Erythroblast (primary cell): ENCODE measurements at places on chromosomes 11 and 22.
A peak's percentile ranks its signal among the peaks of the same experiment; 100 is the strongest.

DNA sequence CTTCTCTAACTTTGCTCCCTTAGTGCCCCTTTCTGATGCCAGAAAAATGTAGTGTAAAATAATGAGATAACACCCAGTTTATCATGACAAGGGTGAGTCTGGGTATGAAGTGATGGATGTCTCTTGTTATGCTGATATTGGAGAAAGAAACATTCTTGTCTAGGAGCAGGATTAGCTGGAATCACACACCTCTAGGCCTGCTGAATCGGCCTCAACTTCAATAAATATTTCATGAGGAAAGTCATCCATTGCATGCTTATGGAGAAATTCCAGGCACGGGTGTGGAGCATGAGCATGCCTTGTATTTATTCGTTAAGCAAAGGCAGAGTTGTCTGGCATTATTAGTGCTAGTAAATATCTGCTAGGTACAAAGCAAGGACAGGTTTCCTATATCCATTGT lies 113.4 kb downstream of the NELL1 start:
- DNase-seq, result no peak

DNA sequence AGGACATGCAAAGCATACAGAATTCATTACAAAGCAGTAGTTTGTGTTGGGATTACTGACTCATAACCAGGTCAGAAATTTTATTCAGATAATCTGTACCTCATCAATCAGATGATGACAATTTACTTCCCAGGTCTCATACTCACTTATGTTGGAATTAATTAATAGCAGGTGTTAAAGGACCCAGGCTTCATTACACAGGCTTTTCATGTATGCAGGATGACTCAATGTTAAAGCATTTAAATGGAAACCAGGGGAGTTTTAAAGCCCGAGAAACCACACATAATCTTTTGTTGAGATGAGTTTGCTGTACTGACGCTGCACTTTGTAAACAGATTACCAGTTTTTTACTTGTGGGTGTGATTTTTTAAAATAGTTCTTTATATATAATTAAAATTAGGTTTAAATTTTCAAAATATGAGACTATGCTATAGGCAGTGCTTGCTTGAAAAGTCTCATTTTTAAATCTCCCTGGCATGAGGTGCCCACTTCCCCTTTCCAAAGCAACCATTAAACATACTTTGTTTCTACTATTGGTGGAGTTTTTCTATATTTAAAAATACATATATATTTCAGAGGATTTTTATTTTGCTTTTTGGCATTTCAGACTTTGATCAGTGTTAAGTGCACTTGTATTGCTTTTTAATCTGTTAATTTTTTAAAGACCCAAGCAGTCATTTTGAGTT lies 41.0 kb downstream of the CEP57 start:
- DNase-seq, result no peak

DNA sequence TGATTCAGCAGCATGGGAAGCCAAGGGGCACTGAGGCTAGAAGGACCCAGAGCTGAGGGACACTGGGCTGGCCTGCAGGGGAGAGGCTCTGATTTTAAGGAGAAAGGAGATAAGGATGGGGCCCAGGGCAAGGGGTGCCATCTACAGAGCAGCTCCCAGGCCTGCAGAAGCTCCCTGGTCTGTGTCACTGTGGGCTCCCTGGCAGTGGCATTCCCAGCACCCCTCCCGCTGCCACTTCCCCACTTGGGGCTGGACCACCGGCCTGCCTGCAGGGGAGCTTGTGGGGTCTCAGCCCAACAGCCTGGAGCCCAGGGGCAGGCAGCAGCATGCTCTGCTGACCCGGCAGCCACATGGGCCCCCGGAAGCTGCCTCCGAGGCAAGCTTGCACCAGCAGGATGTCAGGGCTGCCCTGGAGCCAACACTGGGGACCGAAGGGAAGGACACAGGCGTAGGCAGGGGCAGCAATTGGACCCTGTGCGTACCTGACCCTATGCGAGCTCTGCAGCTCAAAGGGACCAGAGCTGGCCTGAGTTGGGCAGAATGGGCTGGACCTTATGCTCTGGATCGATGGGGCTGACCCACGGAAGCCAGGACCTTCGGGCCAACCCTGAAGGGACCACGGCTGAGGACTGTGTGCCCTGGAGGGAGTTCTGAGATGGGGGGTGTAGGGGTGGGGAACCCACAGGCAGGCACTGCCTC lies 35.4 kb upstream of the WNT7B start:
- no peak for DNase-seq

DNA sequence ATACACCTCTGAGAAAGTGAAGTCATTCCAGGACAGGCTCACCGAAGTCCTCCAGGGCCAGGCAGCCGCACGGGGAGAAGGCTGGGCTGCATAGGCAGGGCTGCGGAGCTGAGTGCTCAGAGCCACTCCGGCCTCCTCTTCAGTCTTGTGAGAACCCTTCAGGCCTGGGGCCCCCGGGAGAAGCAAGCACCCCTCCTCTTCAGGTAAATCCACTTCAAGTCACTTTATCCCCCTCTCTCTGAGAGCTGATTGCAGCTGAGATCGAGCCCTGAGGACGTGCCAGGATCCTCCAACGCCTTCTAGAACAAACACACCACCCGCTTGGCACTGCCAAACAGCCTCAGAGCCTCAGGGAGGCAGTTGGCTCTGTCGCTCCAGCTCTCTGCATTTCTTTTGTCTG lies 1526.3 kb downstream of the BRD1 start:
- DNase-seq, result no peak

GRCh38 chr11:69637941-69638871 lies 2.8 kb upstream of the CCND1 start:
- DNase-seq, result no peak

DNA sequence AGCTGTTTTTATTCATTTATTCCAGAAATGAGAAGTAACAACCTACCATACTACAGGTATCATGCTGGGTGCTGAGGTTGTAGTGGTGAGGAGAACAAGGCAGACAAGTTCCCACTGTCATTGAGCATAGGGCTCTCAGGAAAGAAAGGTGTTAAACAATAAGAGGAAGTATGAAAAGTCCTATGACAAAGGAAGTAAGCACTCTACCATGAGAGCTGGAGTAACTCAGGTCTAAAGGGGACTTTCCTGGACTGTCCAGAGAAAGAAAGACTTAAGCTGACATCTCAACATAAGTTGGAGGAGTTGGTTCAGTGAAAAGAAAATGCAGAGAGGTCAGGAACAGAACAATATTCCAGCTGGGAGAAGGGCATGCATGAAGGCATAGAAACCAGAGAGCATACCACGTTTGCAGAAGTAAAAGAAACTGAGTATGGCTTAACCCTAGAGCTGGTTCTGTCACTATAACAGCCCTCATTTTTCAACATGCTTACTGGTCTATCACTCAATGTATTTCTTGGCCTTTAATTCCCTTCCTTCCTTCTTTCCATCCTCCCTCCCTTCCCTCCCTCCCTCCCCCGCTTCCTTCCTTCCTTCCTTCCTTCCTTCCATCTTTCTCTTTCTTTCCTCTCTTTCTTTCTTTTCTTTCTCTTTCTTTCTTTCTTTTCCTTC lies 137.8 kb upstream of the BDNF start:
- DNase-seq, result no peak

DNA sequence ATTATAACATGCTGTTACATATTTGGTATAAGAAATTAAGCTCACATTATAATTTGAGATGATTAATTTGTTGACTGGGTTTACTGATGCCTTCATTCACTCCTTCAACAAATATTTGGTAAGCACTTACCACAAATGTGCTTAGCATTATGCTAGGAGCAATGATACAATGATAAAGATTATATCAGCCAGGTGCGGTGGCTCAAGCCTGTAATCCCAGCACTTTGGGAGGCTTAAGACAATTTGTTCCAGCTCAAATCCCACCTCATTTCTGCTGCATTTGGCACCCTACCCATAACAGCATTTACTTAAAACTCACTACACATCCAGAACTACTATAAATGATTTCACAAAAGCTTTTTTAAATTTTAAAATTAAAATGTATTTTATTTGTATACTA lies 1263.6 kb upstream of the RAG2 start:
- no peak for DNase-seq

GRCh38 chr22:44368611-44369292 lies 56.0 kb upstream of the SHISAL1 start:
- DNase-seq, result no peak

- no peak for DNase-seq
These were observed 879.3 kb downstream of the DLG2 start for GRCh38 chr11:84747871-84748270.

DNA sequence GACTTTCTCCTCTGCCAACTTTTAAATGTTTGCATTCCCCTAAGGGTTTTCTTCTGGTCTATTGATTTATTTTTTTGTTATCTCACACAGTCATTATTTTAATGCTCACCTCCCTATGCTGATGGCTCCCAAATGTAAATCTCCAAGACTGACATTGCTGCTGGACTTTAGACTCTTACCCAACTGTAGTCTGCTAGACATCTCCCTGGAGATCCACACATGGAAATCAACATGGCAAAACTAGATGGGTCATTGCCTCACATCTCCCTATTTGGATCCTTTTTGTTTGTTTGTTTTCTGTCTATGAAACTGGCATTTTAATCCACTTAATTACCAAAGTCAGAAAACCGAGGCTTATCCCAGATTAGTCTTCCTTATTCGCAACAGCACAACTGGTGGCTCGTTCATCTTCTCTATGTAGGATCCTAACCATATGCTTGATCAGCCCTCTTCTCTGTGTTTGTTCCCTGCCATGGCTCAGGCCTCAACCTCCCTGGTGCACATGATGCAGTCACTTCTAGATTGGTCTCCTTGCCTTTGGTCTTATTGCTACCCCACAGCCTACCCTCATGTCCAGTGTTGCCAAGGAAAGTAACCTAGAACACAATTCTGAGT lies 37.3 kb downstream of the SC5D start:
- DNase-seq, result no peak

GRCh38 chr11:11979488-11980117 lies 28.8 kb downstream of the DKK3 start:
- no peak for DNase-seq

DNA sequence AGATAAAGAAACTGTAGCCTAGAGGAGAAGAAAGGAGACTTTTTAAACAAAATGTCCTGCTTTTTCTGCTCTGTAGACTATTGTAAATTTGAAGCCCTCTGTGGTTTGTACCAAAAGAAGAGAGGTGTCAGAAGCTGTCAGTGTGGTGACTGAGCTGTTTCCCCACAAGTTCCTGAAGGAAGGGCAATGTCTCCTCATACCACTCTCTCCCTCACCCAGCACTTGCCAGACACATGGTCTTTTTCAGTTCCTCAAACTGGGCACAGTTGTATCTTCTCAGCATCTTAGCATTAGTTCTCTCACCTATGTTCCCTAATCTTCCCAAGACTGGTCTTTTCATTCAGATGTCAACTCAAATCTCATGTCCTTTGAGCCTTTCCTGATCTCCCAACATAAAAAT lies 4.3 kb downstream of the BCO2 start:
- DNase-seq, result no peak

- no peak for DNase-seq
These were observed 56.8 kb upstream of the LRRC55 start for GRCh38 chr11:57124917-57125316.

GRCh38 chr11:86745571-86745970 lies 54.8 kb upstream of the PRSS23 start:
- DNase-seq, result no peak

- DNase-seq, result peak; percentile 59
These were observed 790 bp downstream of the RAB1B start for GRCh38 chr11:66268952-66269905.

DNA sequence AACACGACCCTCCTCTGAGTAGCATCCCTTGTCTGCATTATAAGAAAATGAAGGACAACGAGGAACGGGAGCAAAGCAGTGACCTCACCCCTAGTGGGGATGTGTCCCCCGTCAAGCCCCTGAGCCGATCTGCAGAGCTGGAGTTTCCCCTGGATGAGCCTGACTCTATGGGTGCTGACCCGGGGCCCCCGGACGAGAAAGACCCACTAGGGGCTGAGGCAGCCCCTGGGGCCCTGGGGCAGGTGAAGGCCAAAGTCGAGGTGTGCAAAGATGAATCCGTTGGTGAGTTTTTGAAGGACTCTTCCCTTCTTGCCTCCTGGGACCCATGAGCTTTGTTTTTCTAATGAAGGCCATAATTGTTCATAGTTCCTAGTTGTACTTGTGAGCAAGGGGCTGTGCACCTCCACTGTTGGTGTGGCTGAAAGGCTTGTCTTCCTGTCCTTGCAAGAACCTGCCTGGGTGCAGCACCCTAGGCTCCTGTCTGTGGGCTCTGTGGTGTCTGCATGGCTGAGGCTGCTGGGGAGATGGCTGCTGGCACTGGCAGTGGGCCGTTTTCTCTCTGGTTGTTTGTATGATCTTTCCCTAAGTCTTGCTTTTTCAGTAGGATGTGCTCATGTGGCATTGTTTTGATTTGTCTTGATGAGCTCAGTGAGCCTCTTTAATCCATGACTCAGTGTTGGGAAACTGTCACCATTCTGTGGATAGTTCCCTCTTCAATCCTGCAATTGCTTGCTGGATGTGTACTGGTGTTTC lies 10.1 kb downstream of the DGCR8 start:
- no peak for DNase-seq

GRCh38 chr11:44604171-44604581 lies 38.7 kb downstream of the CD82 start:
- DNase-seq, result no peak

DNA sequence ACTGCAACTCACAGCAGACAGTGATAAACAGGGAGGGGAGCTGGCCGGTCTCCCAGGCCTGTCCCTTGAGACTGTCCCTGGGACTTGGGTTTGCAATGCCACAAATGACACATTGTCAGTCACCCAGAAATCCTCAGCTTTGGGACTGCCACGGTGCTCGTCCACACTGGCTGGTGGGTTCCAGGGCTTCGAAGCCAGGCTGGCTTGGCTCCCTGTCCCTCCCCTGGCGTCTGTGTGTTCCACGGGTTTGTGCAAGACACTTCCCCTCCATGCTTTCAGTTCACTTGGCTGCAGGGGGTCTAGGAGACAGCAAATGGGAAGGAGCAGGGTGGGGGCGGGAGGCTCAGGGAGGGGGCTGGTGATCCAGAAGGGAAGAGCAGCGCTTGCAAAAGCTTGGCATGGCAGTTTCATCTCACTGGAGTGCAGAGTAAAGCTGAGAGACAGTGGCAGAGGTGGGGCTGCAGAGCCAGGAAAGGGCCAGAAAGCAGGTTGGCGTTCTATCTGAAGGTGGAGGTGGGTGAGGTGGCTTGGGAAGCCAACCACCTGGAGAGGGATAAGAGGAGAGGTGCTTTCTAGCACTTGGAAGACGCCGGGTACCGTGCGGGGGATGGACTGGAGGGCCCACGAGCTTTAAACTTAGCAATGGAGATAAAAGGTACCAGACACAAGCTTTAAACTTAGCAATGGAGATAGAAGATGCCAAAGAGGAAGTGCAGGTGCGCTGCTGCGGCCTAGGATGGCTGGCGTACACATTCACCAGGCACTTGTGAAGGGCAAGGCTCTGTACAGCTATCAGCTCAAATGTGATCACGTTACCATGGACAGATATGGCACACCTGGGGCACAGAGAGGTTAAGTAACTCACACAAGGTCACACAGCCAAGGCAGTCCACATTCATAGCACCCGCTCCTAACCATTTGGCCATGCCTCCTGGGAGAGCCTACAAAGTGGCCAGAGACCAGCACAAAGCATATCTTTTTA lies 86.4 kb upstream of the SHISAL1 start:
- no peak for DNase-seq

- DNase-seq, result no peak
These were observed 451.6 kb upstream of the CADM1 start for GRCh38 chr11:115955803-115956202.
